Common myeloid progenitor, CD34-positive (primary cell): ENCODE measurements at places on chromosomes 11 and 22.
A peak's percentile ranks its signal among the peaks of the same experiment; 100 is the strongest.

- peaks cover 12% of the 10 kb centered on the region for H3K4me1 ChIP-seq
- H3K27me3 ChIP-seq: no peaks in the 10 kb centered on the region
- H3K27ac ChIP-seq: no peak overlapping the region
- DNase-seq: no peak
- H3K36me3 ChIP-seq: peaks cover 10% of the 10 kb centered on the region
- no peak overlapping the region for H3K4me3 ChIP-seq
Measured at GRCh38 chr11:128465946-128466705, 121.2 kb downstream of the ETS1 start.

DNA sequence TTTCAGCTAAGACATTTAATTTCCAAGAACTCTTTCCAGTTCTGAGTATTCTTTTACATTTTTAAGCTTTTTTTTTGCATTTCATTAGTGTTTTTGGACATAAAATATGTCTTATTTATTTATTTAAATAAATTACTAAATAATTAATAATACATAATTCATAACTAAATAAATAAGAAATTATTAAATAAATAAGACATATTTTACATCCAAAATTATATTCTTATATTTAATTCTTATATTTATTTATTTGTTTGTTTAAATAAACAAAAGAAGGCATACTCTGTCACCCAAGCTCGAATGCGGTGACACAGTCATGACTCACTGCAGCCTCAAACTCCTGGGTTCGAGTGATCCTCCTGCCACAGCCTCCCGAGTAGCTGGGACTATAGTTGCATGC, 3.1 kb upstream of the MMP27 start:
- no peak for DNase-seq
- no peaks in the 10 kb centered on the region for H3K4me1 ChIP-seq
- no peak overlapping the region for H3K4me3 ChIP-seq
- no peaks in the 10 kb centered on the region for H3K27me3 ChIP-seq
- no peaks in the 10 kb centered on the region for H3K36me3 ChIP-seq

DNA sequence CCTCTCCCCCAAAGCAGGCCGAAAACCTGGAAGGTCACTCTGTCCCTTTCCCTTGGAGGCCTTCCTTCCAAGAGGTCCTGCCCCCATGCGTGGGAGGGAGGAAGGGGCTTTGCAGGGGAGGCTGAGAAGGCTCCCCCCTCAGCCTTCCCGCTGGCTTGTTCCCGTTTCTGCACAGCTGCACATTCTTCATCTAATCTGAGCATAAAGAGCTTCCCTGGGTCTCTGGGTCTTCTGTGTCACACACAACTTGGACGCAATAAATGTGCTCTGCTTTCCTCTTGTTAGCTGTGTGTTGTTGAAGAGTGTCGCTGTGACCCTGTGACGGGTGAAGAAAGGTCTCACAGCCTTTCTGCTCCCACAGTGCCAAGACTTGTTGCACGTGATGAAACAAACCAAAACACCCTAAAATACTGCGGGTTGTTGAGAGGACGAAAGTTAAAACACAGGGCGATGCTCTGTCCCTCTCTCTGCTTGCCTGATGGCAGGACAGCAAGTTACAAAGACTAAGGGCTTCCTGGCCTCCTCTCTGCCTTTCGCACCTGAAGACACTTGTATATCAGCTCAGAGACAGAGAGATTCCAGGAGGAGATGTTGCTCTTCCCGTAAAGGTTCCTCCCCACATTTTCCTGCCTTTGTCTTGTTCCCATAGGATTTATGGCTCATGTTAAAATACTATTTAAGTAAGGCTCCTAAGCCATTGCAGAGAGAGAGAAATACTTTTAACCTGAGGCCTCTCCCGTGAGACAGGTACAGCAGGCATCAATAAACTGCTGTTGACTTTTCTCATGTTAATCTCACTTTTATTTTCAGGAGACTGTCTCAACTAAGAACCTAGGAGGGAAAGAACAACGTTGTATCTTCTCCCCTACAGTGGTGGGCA, 15.4 kb upstream of the IFITM3 start:
- H3K36me3 ChIP-seq: no peaks in the 10 kb centered on the region
- peak; percentile 41 for DNase-seq
- peak overlapping the region; percentile 34 for H3K27ac ChIP-seq

DNA sequence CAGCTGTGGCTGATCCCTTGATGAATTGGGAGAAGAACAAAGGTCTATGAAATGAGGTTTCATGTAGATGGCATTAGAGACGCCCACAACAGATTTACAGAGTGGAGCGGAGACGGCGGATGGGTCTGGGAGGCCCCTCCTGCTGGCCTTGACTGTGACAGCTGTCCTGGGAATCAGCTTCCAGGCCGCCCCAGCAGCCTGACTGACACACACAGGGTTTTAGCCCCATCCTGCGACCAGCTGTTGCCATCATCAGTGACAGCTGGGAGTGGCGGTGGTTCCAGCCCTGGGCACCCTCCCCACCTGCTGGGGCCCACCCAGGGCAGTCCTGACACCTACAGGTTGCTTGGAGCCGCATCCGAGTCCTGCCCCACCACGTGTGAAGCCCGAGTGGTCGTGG, 64.0 kb upstream of the PPP6R3 start:
- H3K4me1 ChIP-seq: no peaks in the 10 kb centered on the region
- H3K27ac ChIP-seq: no peak overlapping the region
- DNase-seq: no peak
- H3K4me3 ChIP-seq: no peak overlapping the region
- H3K36me3 ChIP-seq: peaks cover 48% of the 10 kb centered on the region

DNA sequence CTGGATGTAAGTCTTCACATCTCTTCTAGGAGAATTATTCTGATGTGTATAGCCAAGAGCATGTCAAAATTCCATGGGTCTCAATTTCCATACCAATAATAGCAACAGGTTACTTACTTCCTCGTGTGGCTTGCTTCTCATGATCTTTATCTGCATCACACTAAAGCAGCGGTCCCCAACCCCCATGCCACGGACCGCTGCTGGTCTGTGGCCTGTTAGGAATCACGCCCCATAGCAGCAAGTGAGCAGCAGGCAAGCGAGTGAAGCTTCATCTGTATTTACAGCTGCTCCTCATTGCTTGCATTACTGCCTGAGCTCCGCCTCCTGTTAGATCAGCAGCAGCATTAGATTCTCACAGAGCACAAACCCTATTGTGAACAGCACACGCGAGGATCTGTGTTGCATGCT, 28.9 kb upstream of the SLC25A1 start:
- no peaks in the 10 kb centered on the region for H3K36me3 ChIP-seq
- no peaks in the 10 kb centered on the region for H3K27me3 ChIP-seq
- no peaks in the 10 kb centered on the region for H3K4me1 ChIP-seq
- H3K27ac ChIP-seq: no peak overlapping the region
- DNase-seq: no peak
- H3K4me3 ChIP-seq: no peak overlapping the region

DNA sequence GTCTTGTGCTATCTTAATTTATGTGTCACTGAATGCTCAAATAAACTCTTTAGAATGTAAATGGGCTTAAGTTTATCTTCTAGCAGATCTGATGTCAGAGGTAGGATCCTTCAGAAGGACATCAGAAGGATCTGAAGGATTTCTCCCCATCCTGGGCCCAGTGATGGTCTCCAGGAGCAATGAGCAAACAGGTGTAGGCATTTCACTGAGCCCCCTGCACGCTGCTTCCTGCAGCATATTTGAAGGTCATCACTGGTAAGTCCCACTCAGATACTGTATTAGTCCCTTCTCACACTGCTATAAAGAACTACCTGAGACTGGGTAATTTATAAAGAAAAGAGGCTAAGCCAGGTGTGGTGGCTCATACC, 4.5 kb downstream of the GSTP1 start:
- peaks cover 5% of the 10 kb centered on the region for H3K36me3 ChIP-seq
- H3K4me3 ChIP-seq: no peak overlapping the region
- H3K4me1 ChIP-seq: peaks cover 24% of the 10 kb centered on the region
- no peak overlapping the region for H3K27ac ChIP-seq
- no peak for DNase-seq
- H3K27me3 ChIP-seq: no peaks in the 10 kb centered on the region

DNA sequence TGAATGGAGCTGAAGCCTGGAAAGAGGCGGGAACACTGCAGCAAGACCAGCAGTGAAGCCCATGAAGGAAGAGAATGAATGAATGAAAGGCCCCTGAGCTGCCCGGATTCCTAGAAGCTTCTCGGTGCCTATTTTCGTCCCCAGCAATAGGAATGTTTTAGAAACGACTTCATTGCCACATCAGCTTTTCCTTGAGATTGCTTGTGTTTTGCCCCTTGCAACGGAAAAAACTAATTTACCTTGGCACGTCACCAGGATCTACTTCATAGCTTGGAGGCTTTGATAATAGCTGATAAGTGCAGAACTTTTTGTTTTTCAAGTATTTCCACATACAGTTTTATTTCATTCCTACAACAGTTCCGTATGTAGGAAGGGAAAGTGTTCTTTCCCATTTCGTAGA, 248.9 kb upstream of the NARS2 start:
- H3K36me3 ChIP-seq: no peaks in the 10 kb centered on the region
- H3K27ac ChIP-seq: no peak overlapping the region
- DNase-seq: no peak
- H3K4me3 ChIP-seq: no peak overlapping the region
- no peaks in the 10 kb centered on the region for H3K4me1 ChIP-seq
